ENCODE measurements at places on chromosomes 6 and 20. TPM values are rescaled to one million over a fixed set of nuclear protein-coding genes. Genes with fewer than 3 reads are reported as not detected.

The BAG2 gene
- total RNA-seq, result 6.8 TPM

The CFAP61 gene
- total RNA-seq, result not detected

The HLA-DRB5 gene
- 0.33 TPM for total RNA-seq

GRCh38 chr20:37781626-37782025, 87.8 kb downstream of the CTNNBL1 start:
- no peak for DNase-seq

DNA sequence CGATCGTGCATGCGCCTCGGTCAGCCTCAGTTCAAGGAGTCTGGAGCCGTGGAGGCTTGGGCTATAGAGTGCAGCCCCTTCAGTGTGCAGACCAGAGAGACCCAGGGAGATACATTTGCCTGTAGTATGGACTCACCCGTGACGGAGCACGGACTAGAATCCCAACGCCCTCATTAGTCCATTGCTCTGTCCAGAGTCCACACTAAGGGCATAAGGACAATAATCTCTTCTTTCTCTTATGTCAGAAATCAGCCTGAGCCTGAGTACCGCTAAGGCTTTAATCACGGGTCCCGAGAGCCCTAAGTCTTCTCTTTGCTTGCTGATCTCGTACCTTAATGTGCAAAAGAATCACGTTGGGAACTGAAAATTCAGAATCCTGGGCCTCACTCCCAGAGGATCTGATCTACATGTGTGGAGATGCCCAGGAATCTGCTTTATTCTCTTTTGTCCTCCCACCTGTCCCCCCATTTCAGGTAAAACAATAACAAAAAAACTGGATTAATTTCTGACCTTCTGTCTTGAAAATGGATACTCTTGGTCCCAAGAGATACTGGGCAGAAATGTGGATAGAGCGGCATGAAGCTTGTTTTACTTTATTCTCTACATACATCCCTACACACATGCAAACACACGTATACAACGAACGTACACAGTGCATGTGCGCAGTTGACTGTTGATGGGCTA, 671 bp downstream of the BPHL start:
- DNase-seq, result no peak

DNA sequence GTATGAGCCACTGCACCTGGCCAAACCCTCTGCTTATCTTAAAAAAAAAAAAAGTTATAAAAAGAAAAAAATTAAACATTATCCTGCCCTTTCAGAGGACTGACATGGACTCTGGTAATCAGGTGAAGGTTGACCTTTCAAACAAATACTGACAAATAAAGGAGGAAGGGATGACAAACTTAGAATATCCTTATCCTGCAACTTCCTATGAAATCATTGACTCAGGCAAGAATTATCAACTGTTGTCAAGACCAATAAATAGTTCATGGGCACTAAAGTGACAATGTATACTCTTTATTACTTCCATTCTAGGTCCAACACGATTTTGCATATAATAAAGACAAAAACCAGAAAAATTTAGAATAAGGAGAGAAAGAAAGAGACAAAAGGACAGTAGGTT, 117.9 kb downstream of the KIF16B start:
- DNase-seq, result no peak

The PIGU gene
- total RNA-seq, result 18.9 TPM

DNA sequence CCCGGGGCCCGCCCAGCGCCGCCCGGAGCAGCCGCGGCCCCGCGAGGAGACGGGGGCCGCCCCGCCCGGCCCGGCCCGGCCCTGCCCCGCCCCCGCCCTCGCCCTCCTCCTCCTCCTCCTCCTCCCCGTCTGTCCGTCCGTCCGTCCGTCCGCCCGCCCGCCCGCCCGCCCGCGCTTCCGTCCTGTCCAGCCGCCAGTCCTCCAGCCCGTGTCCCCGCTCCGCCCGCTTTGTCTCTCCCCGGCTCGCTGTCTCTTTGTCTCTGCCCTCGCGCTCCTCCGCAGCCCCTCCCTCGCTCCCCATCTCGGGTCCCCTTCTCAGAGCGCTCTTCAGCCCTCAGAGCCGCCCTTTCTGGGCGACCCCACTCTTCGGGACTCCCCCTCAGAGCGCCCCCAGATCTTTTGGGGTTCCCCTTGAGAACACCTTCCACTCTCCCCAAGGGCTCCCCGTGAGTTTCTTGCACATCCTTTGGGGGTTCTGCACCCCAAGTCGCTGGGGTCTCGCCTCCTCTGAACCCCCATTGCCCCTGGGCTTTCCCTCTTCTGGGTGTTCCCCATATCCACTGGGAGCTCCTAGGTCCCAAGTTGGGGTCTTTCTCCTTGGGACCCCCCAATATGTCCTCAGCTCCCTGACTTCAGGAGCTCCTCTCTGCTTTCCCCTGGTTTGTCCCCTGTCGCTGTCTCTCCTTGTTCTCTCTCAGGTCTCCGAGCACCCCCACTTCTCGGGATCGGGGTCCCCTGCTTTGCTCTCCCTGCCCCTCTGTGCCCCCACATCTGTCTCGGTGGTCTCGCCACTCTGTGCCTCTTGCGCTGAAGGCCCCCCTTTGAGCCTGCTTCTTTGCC, 79.5 kb upstream of the MYL9 start:
- DNase-seq, result peak; percentile 40

GRCh38 chr6:14516956-14517355, 399.4 kb downstream of the CD83 start:
- no peak for DNase-seq

- no peak for DNase-seq
These were observed 18.0 kb downstream of the TCFL5 start for GRCh38 chr20:62843656-62844055.

The DHX35 gene
- 9.5 TPM for total RNA-seq

The POLR3F gene
- total RNA-seq, result 7.0 TPM

- no peak for DNase-seq
These were observed 23.0 kb upstream of the NFATC2 start for GRCh38 chr20:51565298-51566144.

DNA sequence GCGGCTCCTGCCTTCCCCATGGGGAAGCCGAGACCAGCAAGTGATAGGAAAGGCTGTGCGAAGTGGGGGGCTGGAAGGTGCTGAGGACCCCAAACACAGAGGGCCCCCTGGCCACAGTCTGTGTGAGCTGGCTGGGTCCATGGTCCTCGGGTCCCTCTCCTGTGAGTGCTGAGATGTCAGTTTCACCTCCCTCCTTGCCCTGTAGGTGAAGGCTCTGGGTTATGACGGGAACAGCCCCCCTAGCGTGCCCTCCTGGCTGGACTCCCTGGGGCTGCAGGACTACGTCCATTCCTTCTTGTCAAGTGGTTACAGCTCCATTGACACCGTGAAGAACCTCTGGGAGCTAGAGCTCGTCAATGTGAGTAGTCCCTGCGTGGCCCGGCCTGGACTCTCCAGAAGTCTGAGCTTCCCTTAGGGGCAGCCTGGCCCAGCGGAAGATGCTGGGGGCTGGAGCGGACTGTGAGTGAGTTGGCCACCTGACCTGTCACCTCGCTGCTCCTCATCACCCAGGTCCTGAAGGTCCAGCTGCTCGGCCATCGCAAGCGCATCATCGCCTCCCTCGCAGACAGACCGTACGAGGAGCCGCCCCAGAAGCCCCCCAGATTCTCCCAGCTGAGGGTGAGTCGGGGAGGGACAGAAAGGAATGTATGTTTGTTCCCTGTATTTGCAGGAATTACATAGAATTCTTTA, 61.7 kb downstream of the TCP11 start:
- no peak for DNase-seq

The TGM3 gene
- total RNA-seq, result not detected

- DNase-seq, result no peak
These were observed 215.4 kb downstream of the HDGFL1 start for GRCh38 chr6:22784601-22785410.

DNA sequence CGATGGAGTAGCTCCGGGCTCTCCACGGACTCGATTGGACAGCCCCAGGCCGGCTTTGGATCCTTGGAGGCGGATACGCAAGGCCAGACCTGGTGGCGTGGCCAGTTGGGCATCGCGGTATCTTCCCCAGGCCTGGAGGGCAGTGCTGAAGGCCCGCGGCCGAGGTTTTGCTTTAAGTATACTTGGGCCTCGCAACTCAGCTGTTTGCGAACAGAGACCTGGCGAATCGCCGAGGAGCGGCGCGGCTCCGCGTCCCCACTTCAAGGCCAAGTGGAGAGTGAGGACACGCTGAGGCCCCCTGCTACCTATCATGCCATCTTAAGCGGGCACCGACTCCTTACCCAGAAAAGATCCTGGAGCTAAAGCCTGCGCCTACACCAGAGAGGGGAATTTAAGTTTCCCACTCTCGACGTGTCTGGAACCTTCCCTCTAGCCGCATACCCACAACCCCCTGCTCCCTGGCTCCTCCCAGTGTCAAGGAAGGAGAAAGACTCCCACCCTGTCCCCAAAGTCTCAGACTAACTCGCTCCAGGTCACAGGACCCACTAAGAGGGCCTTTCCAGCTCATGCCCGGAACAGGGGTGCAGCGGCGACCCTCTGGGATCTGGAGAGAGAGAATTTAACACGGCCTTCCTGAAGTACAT, 4.1 kb downstream of the LINC00237 start:
- DNase-seq, result peak; percentile 12

DNA sequence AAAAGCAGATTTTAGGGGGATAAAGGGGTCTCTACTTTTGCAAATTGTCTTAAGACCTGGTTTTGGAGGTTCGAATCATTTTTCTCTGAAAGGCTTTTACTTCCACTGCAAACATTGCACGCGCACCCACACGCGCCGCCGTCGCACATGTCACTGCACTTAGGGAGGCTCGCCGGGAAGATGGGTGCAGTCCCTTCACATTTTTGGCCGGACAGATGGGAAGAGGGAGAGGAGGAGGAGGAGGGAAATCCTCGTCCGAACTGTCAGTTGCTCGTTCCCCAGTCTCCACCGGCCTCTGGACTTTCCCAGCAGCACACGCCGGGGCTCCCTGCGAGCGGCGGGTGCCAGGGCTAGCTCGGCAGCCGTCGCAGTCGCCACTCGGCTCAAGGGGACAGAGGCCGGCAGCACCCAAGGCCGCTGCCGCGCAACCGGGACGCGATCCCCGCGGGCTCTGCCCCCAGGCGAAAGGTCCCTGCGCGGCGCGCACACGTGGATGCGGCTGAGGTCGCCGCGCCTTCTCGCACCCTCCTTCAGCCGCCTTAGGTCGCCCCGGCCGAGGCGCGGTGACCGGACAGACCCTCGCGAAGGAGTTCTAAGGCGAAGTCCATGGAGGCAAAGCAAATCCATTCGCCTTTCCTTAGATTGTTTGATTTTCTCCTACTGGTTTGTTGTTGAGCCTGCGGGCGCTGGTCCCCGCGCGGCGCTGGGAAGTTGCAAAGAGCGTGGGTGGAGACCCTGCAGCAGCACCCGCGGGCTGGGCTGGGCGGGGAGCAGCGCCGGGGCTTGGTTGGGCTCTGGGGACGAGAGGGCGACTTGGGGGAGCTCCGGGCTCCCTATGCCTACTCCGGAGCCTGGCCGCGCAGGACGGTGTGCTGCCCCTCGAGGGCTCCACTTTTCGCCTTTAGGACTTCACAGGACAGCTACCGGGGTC, 1.2 kb downstream of the MYB start:
- peak; percentile 52 for DNase-seq

GRCh38 chr6:69816026-69816425, 19.2 kb upstream of the LMBRD1 start:
- DNase-seq, result no peak

DNA sequence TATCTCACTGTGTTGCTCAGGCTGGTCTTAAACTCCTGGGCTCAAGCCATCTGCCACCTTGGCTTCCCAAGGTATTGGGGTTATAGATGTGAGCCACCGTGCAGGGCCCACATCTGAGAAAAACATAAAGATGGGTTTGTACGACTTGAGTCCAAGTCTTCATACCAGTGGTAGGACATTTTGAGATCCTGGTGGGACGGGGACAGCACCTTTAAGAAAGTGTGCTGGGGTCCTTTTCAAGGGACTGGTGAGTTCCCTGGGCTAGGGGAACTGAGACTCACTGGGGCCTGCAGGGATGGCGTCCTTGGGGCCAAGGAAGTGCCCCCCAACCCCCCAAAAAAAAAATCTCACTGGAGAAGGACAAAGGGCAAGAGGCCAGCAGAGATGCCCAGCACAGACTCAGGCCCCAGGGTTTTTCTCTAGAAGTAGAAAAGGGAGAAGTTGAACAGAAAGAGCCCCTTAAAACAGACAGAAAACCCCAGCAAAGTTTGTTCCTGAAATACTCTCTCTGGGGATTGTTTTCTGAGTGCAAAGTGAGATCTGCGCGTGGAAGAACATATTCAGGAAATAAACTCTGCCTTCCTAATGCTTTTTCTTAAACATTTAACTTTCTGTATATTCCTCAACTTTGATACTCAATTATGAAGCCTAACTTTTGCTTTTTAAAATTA, 10.7 kb downstream of the OSBPL2 start:
- no peak for DNase-seq

The MAK gene
- 0.14 TPM for total RNA-seq

GRCh38 chr6:21151119-21151518, 442.4 kb upstream of the SOX4 start:
- DNase-seq, result no peak

The FAM229B gene
- total RNA-seq, result 9.5 TPM

- no peak for DNase-seq
These were observed 80.5 kb downstream of the ISM1 start for GRCh38 chr20:13301596-13301995.

GRCh38 chr6:149990212-149990660, 26.5 kb downstream of the ULBP1 start:
- DNase-seq, result no peak

DNA sequence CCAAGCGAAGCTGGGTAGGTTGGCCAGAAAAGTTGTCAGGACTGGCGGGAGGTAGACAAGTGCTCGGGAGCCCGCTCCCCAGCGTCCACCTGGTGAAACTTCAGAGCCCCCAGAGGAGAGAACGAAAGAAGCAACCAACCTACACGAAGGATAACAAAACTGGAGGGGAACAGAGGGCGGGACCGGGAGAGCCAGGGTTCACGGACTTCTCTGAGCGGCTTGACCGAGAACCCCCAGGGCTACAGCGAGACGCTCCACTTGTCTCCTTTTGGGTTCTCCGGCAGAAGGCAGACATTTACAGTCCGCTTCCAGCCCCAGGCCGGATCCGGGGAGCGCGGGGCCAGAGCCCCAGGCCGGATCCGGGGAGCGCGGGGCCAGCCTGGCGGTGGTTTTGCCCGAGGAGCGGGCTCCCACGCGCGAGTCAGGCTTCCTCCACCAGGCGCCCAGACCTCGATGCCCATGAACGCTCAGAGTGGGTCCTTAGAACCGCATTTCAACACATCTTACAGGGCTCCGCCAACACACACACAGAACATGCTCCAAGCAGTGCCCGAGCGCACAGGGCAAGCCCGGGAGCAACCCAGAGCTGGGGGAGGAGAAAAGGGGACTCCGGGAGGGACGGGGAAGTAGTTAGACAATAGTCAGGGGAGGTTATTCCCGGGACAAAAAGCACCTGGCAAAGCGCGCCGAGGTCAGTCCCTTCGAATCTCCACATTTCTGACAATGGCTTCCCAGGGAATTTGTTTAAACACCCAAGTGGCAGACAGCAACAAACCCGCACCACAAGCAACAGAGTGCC, 1.1 kb downstream of the PTPRK start:
- DNase-seq, result peak; percentile 37

GRCh38 chr20:48686238-48687116, 141.3 kb downstream of the PREX1 start:
- DNase-seq, result no peak

- no peak for DNase-seq
These were observed 1424.6 kb upstream of the ADGRB3 start for GRCh38 chr6:67210450-67210849.

- DNase-seq, result no peak
These were observed 26.8 kb downstream of the KIF3B start for GRCh38 chr20:32304131-32304746.

The FOXQ1 gene
- total RNA-seq, result not detected

GRCh38 chr6:170407200-170407599, 100.6 kb downstream of the FAM120B start:
- DNase-seq, result no peak

All from activated naive CD4-positive, alpha-beta T cell treated with anti-CD3 and anti-CD28 coated beads for 36 hours (primary cell).